Melanocyte of skin (primary cell): ENCODE measurements at places on chromosomes 6 and 20. TPM values are rescaled to one million over a fixed set of nuclear protein-coding genes. Genes with fewer than 3 reads are reported as not detected.

The LY6G6D gene
- total RNA-seq = not detected in 2 replicates

The C6orf58 gene
- total RNA-seq = 2.2 and 3.8 TPM in 2 replicates

The CYP39A1 gene
- total RNA-seq = 5.7 and 7.0 TPM in 2 replicates

The TRIM40 gene
- total RNA-seq = not detected in 2 replicates

The GPR63 gene
- total RNA-seq = 0.34 and 2.9 TPM in 2 replicates

The DAAM2 gene
- total RNA-seq = 61.3 and 92.7 TPM in 2 replicates

The PGM3 gene
- total RNA-seq = 34.1 and 46.5 TPM in 2 replicates

The LGSN gene
- not detected in 2 replicates for total RNA-seq

The ZNF341 gene
- 1.4 and 2.2 TPM in 2 replicates for total RNA-seq

The DLK2 gene
- not detected in 2 replicates for total RNA-seq

The PPIL6 gene
- 6.0 and 7.7 TPM in 2 replicates for total RNA-seq

The OR12D3 gene
- total RNA-seq = not detected in 2 replicates

The PXDC1 gene
- 24.8 and 39.6 TPM in 2 replicates for total RNA-seq

The CDH26 gene
- 0.15 TPM in 1 of 2 replicates, not detected in the other for total RNA-seq
